ENCODE measurements at places on chromosomes 1 and 21.

DNA sequence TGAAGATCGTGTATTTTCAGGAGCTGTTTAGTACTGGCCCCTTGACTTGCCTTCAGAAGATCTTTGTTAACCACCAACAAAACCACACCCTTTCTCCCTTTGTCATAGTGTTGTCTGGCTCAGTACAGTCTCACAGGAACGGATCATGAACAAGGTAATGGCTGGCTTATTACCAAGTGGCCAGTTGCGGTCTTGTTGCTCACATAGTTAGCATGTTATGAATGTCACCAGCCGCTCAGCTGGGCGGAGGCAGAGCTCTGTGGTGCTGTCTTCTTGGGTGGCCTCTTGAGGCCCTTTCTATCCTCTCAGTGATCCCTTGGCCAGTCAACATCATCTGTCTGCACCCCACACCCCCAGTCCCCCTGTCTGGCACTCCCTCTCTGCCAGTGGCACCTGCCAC lies 21.4 kb downstream of the CNIH3 start:
- peak; percentile 70 for DNase-seq

DNA sequence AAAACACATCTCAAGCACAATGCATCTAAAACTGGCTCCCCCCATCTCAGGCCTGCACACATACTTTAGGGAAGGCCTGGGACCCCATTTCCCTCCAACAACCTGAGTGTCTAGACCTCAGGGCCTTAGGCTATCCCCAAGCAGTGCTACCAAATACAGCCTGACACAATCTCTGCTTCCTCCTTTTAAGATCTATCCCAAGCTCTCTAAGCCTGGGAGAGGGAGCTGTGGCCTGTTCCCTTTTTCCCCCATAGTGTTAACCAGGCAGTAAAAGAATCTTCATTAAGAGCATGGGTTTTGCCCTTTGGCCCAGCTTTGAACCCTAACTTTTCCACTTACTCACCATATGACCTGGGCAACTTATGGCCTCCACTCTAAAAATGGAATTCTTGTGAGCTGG lies 10.8 kb upstream of the COL8A2 start:
- no peak for DNase-seq

- no peak for DNase-seq
Measured at GRCh38 chr1:168683871-168684270, 45.1 kb downstream of the DPT start.

- no peak for DNase-seq
Measured at GRCh38 chr1:226749467-226749866, 10.4 kb upstream of the ITPKB start.

DNA sequence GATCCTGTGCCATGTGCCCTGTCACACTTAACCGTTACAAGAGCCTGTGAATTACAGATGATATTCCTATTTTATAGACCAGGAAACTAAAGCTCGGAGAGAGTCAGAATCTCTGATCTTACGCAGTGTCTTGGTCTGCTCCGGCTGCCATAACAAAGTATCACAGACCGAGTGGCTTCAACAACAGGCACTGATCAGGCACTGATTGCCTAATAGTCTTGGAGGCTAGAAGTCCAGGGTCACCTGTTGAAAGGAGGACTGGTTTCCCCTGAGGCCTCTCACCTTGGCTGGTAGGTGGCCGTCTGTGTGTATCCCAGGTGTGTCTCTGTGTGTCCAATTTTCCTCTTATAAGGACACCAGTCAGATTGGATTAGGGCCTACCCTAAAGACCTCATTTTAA lies 31.5 kb upstream of the KCNE2 start:
- no peak for DNase-seq

DNA sequence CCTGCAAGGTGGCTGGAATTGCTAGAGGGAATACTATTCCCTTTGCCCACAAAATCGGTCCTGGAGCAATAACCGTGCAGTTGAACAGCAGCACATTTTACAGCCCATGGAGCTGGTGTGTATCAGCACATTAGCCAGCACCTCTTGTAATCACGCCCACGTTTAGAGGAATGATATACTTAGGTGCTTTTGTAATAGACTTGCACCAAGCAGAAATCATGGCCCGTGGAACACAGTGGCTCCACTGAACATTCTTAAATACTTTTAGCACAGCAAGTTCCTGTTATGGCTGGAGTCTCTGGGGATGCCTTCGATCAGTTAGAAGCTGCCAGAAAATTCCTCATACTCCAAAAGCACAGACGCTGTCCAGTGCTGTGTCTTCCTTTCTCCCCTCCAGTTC lies 218.1 kb upstream of the FAM78B start:
- DNase-seq: no peak

- peak; percentile 86 for DNase-seq
Measured at GRCh38 chr1:17259233-17259873, 10.5 kb downstream of the PADI3 start.

GRCh38 chr1:93907718-93908117 lies 1.5 kb downstream of the GCLM start:
- peak; percentile 51 for DNase-seq

DNA sequence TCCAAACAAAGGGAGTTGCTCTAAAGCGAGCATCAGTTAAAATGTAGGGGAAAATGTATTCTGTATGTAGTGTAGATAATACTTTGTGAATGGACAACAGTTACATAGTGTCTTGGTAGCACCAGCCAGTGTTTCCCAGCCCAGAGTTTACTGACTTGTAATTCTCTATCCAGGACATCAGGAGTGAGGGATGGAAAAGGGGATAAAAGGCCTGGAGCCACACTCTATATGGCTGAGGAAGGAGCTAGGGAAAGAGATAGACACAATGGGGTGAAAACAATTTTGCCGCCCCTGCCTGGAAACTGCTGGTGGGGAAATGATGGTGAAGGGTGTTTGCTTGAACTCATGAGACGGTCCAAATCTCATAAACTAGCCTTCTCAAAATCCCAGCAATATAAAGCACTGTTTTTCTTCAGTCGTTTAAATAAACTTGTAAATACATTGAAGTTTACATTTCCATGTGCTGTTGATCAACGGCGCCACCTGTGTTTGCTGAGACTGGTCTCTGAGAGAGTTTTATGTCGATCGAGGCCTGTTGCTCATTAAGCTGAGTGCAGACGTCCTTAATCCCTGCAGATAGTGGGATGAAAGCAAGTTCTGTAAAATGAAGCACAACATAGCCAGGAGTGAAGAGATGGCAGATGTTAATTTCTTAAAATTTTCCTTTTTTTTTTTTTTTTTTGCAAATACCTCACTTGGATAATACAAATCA lies 27.9 kb upstream of the AGO1 start:
- no peak for DNase-seq

- peak; percentile 61 for DNase-seq
Measured at GRCh38 chr1:109595531-109595930, 23.9 kb downstream of the GNAT2 start.

- DNase-seq: no peak
Measured at GRCh38 chr1:216961516-216961915, 238.3 kb upstream of the ESRRG start.

- DNase-seq: peak; percentile 71
Measured at GRCh38 chr1:8118031-8118451, 91.9 kb upstream of the ERRFI1 start.

DNA sequence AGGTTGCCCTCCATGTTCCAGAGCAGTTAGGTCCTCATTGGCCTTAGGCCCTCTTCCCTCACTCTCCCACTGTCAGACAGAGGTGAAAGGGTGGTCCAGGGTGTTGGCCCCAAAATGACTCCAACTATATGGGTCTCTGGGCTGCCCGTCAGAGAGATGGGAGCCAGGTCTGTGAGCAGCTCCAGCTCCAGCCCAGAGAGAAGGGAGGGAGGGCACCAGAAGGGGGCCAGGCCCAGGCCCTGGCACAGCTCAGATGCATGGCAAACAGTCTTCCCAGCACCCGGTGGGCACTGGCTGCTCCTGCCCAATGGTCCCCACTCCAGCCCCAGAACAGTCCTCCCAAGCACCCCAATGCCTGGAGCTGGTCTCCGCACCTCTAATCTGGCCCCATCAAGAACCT lies 2.2 kb downstream of the BCAN start:
- no peak for DNase-seq

- DNase-seq: no peak
Measured at GRCh38 chr1:154998201-154998780, 4.3 kb upstream of the ZBTB7B start.

- DNase-seq: no peak
Measured at GRCh38 chr1:22343456-22344328, 108.0 kb upstream of the ZBTB40 start.

- DNase-seq: peak; percentile 67
Measured at GRCh38 chr1:236009191-236009590, 55.7 kb downstream of the NID1 start.

DNA sequence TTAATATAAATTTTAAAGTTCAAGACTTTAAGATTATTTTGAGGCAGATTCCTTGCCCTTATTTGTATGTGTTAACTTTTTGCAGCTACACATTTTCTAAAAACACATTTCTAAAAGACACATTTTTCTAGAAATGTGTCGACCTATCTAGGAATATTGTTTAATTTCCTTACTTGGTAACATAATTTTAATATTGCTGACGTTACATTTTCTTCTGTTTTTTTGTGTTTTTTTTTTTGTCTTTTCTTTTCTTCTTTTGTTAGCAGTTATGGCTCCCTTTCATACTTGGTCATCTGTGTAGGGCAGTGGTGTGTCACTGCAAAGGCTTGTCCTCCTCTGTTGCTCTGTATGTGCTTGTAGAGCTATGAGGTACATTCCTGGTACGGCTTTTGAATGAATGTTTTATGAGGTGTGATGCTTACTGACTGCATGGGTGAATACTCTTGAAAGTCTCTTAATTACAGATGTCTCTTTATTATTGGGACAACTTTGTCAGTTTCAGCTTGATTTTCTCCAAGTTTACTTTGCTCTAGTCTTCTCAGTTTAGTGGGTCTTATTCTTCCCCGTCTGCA lies 30.1 kb downstream of the LRRC8D start:
- DNase-seq: no peak

DNA sequence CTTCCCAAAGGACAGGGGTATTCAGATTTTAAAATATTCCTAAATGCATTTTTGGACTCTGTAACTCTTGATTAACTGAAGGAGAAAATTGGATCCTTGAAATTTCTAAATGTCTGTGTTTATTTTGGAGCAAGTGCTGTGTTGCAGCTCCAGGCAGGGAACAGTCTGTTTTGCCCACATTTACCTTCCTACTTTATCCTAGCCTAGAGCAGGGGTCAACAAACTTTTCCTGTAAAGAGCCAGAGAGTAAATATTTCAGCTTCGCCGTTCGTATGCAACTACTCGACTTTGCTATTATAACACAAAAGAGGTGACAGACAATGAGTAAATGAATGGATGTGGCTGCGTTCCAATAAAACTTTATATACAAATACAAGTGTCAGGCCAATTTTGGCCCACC lies 402.2 kb downstream of the GPATCH2 start:
- DNase-seq: no peak

DNA sequence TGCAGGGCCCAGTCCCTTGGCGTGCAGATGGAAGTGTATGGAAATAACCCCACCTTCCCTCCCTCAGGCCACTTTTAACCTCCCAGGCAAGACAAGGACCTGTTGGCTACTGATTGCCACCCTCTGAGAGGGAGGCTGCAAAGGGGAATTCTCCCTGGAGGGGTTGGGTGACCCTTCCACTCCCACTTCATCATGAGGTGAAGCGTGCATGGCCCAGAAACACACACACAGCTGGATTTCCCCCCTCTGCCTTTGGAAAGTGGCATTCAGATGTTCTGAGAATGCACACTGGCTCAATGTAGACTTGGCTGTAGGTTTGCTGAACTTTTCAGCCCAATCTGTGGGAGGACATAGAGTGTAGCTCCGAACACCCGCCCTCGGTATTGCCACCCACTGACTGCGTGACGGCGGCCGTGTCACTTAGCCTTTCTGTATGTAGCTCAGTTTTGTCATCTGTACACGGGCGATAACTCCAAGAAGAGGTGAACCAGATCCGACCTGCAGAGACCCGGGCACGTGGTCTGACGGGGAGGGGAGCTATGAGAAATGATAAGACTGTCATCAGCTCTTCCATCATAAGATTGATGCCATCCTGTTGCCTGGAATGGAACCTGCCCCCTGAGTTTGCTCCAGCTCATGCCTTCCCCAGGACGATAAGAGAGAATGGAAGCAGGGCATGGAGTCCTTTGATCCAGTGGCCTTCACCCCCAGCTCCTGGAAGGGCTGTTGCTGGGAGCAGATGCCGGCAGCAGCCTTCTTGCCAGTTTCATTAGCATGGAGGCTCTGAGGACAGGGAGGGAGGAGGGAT lies 19.3 kb downstream of the MIIP start:
- DNase-seq: no peak

DNA sequence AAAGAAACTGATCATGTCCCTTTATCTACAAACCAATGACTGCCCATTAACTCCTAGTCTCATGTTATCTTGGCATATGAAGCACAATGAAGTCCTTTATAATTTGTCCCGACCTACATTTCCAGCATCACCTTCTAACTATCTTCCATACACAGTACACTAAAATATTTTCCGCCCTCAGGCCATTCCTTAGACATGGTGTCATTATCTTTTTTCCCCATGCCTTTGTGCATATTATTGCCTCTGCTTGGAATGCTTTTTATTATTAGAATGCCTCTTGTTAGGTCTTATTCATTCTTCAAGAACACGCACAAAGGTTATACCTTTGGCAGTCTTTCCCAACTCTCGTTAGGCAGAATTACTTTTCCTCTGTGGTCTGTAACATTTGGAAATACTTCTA lies 39.6 kb downstream of the ATG4C start:
- DNase-seq: no peak

DNA sequence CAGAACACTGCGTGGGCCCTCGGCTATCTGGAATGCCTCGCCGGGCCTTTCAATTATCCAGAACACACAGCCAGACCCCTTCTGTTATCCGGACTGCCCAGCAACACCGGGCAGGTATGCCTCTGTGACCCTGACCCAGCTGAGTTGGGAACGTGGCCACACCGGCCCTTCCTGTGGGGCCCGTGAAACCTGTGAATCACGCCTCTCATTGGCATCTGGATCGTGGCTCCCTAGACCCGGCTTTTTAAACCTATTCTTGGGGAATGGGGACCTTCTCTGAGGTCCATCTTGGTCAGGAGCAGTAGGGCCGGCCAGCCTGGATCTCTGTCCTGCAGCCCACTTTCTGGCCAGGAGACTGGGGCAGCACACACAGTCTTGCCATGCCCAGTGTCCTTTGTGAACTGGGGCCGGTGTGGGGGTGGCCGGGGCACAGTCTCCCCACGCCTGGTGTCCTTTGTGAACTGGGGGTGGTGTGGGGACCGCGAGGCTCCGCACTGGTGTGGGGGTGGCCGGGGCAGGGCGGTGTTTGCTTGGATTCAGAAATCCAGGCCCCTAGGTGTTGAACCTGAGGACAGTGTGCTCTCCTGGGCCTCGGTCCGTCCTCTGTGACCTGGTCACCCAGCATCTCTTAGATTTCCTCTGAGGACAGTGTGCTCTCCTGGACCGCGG lies 11.1 kb downstream of the COL18A1 start:
- no peak for DNase-seq

- no peak for DNase-seq
Measured at GRCh38 chr1:34994878-34995277, 9.7 kb upstream of the TMEM35B start.

DNA sequence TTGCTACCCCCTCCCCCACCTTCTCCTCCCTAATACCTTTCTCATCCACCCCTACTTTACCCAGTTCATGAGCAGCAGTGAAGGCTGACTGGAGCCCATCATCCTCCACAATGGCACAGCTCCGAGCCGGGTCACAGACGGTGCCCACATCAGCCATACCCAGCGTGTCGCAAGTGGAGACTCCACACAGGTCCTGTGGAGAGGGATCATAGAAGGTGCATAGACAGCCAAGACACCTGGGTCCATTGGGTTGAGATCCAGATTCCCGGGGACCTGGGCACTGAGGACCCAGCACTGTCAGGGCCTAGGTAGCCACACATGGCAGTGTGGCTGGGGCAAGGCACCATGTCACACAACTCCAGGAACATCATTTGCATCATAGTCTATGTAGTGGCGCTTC lies 2.7 kb downstream of the ADAMTS4 start:
- DNase-seq: no peak

All from mesenchymal stem cell (in vitro differentiated cells and primary cell).